Right renal pelvis (tissue), 4 donors: ENCODE measurements at places on chromosomes 16 and 17. TPM values are rescaled to one million over a fixed set of nuclear protein-coding genes. Genes with fewer than 3 reads are reported as not detected.

The SERPINF2 gene
- polyA plus RNA-seq, result 81.8 TPM

DNA sequence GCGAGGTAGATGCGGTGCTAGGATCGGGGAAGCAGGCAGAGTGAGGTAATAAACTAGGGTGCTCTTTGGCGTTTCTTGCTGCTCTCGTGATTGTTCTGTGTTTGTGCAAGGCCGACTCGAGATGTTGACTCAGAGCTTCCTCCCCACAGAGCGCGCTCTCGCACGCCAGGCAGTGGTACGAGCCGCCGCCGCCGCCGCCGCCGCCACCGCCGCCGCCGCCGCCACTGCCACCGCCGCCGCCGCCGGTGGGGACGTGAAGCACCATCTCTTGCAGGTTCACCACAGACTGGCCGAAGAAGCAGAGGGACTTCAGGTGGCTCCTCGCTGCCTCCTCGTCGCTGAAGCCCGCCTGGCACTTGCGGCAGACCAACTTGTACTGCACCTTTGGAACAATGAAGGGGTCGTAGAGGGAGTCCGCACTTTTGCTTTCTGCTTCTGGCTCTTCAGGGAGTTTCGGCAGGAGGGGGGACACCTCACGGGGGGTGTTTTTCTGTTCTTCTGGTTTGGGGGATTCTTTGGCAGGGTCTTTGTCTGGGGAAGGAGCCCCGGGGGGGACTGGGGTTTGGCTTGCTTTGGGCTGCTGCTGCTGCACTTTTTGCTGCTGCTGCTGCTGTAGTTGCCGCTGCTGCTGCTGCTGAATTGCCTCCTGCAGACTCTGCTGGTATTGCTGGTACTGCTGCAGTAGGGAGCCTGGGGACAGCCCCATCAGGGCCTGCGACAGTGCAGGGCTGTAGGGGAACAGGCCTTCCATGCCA lies 260.2 kb downstream of the ZFHX3 start:
- peak; percentile 21 for DNase-seq

DNA sequence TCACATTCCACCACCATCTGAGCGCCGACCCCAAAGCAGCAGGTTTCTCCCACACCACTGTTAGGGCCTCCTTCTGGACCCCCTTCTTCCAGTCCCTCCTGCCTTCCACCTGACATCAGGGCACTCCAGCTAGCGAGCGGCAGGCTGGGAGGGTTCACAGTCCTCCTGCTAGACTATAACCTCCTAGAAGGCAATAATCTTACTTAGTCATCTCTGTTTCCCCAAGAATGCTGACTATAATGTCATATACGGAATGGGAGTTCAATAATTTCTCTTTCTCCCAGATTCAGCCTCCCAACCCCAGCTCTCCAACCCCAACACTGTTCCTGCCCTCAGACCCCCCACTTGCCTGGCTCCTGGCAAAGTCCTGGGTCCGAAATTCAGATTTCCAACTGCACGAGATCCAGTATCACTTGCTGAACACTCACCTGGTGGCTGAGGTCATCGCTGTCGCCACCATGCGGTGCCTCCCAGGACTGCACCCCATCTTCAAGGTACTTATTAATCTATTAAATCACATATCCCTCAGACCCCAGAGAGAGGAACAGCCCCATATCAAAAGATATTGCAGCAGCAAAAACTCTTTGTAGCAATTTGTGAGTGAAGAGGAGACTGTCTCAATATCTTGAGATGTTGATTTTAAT lies 5.6 kb downstream of the ALOX12 start:
- DNase-seq, result no peak

GRCh38 chr16:3056336-3057180 lies 8.9 kb upstream of the IL32 start:
- DNase-seq, result no peak

- no peak for DNase-seq
These were observed 2.3 kb downstream of the NXPH3 start for GRCh38 chr17:49577963-49578362.

The FNDC8 gene
- not detected for polyA plus RNA-seq

GRCh38 chr16:71297341-71297634 lies 8.1 kb upstream of the CMTR2 start:
- no peak for DNase-seq

The BCAR1 gene
- polyA plus RNA-seq, result 54.9 TPM

DNA sequence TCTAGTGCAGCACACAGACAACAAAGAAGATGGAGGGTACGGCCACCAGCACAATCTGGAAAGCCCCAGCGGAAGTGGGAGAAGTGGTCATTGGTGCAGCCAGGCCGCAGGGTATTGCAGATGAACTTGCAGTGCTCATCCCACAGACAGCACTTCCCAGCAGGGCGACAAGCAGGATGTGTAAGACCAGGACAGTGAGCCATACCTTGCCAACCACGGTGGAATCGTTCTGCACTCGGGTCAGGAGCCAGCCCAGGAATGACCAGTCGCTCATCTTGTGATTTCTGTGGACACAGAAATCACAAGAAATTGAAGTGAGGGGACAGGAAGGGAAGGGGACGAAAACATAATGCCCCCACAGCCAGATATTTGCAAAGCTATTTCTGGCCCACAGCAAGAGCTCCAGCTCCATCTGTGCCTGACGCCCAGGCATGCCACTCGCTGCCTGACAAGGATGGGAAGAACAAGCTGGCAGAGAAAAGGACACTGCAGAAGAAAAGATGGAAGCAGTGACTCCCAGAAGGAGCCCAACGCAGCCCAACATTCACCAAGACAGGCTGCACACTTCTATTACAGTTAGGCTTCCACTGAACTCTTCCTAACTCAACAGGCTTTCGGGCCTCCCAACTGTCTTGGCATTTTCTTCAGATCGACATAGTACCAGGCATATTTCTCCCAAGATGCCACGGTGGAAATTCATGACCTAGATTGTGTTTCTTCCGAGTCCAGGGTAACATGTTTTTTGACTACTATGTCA lies 17.5 kb upstream of the MYO18A start:
- no peak for DNase-seq

The NXPH3 gene
- 1.2 TPM for polyA plus RNA-seq

The C16orf54 gene
- 0.24 TPM for polyA plus RNA-seq

- no peak for DNase-seq
These were observed 214.7 kb downstream of the ZNF423 start for GRCh38 chr16:49641250-49641649.

The NT5M gene
- polyA plus RNA-seq, result 7.4 TPM

- DNase-seq, result no peak
These were observed 2.8 kb downstream of the XYLT2 start for GRCh38 chr17:50348522-50349242.

DNA sequence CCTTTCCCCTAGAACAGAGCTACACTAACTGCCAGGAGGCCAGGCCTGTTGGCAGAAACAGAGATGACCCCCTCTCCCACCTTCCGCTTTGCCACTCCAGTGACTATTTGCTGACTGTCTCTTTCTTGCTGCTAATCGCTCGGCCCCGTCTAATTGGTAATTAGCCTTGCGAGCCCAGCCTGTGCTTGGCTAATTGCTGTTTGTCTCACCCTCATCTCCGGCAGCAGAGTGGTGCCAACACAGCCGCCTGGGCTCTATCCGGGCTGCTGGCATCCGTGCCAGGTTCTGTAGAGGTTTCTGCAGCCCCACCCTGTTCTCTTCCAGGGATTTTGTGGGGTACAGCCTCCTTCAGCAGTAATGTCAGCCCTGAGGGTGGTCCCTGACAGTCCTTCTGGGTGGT lies 27.4 kb upstream of the PHB1 start:
- no peak for DNase-seq

The PPP1R27 gene
- not detected for polyA plus RNA-seq

GRCh38 chr17:21152731-21153130 lies 26.0 kb downstream of the DHRS7B start:
- DNase-seq, result no peak

DNA sequence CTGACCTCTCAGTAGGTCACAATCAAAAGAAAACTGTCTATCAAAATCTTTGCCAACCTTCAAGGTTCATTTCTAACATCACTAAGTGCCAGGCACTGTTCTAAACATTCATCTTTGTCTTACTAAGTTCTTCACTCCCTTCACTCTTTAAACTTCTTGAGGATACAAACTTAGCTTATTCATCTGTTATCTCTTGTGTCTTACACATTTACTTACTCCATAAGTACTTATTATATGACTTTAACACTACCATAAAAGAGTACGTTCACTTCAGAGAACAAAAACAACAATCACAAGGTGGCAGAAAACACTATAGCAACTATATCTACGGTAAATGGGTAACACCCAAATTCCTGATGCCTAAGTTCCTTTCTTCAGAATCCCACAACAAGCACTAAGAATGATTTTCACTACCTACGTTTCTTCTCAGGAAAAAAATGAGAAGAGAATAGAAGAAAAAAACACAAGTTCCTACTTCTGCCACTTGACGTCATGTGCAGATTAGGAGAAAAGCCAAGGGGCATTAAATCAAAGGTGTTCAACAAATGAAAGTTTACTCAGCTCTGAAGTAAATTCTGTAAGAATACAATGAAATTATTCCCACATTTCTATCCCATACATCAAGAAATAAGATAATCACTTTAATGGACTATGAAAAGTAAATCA lies 29.2 kb downstream of the KANSL1 start:
- no peak for DNase-seq

The CKLF gene
- polyA plus RNA-seq, result 34.2 TPM

- no peak for DNase-seq
These were observed 24.5 kb upstream of the HS3ST2 start for GRCh38 chr16:22789281-22789945.

DNA sequence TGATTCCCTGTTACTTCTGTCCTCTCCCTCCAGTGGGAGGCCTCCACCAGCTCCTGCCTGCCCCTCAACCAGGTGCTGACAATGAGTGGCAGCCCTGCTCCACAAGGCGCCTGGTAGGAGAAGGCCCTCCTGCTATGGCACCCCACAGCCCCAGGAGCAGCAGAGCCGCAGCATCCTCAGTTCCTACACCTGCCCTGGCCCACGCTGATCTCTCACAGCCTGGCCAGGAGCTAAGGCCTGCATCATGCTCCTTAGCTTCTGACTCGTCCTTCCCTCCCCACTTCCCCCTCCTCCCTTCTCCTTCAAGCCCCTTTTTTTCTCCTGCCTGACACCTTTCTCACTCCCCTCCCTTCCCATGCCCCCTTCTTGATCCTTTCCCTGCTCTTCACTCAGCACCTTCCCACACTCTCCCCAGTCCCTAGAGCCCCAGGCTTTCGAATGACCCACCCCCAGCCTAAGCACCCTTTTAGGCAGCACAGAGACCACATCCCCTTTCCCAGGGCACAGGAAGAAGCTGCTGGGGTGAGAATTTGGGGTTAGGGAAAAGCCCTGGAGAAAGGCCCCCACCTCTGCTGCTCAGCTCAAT lies 6.5 kb downstream of the PROCA1 start:
- DNase-seq, result no peak

DNA sequence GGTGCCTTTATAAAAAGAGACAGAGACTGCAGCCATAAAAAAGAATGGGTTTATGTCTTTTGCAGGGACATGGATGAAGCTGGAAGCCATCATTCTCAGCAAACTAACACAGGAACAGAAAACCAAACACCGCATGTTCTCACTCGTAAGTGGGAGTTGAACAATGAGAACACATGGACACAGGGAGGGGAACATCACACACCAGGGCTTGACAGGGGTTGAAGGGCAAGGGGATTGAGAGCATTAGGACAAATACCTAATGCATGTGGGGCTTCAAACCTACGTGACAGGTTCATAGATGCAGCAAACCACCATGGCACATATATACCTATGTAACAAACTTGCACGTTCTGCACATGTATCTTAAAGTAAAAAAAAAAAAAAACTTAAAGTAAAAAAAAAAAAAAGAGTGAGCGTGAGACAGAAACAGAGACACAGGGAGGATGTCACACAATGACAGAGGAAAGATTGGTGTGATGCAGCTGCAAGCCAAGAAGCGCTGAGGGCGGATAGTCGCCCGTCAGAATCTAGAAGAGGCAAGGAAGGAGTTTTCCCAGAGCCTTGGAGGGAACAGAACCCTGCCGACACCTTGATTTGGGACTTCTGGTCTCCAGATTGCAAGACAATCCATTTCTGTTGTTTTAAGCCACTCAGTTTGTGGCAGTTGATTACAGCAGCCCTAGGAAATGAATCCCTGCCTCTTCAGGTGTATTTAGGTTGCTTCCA lies 27.4 kb upstream of the TNS4 start:
- DNase-seq, result no peak

The KRT32 gene
- not detected for polyA plus RNA-seq
